ENCODE measurements at places on chromosomes 1 and 21.

- DNase-seq, result no peak
Observed at GRCh38 chr1:161106431-161106830, 8.3 kb downstream of the KLHDC9 start.

DNA sequence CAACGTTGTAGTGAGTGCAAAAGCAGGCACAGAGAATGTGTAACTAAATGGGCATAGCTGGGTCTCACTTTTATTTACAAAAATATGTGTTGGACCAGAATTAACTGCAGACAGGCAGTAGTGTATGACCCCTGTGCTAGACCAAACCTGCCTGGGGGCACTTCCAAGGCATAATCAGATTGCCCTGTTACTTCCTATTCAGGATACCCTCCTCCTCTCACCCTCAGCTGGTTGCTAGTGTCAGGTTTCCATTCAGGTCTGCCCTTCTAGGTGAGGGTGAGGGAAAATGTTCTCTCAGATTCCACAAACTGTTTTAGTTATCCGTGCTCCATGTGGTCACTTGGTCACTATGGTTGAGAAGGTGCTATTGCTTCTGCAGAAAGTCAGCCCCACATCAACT lies 387.3 kb downstream of the LMX1A start:
- no peak for DNase-seq

DNA sequence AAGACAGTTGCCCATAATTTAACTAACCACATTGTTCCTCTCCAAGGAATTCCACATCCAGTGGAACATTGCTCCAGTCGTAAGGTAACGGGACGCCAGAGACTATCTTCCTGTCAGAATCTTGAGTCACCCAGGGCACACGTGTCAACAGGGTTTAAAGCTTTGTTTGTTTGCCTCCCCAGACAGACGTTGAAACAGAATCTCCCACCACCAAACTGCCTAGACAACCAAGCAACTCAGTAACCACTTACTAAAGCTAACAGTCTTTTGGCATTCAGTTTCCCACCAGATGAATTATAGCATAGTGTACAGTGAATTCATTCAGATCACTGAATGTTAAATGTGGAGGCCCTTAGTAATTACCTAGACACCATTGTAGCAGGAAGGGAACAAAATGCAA lies 439.5 kb downstream of the PLPP3 start:
- no peak for DNase-seq

- no peak for DNase-seq
Observed at GRCh38 chr1:44016890-44017400, 14.3 kb downstream of the SLC6A9 start.

DNA sequence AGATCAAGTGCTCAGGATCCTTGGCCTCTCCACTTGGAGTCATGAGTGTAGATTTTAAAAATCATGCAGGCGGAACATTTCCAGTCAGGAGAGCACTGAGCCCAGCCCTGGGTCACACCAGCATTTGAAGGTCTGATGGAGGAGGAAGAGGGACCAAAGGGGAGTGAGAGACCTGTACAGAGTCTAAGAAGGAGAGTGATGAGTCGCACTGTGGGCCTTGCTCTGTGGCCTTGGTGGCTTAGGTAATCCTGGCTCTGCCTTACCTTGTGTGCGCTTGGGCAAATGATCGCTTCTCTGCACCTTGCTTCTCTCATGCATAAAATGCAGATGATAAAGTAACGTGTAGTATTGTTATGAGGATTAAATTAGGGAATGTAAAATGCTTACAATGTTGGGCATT lies 225.3 kb downstream of the SDCCAG8 start:
- DNase-seq, result no peak

Measured in activated CD4-positive, alpha-beta T cell treated with anti-CD3 and anti-CD28 coated beads, Interleukin-2, Interleukin-4, amounts not matched to agents 100 ng/mL and 50 ng/mL, durations not matched to agents 16 hours and 8 hours (primary cell).